ENCODE measurements at places on chromosomes 2 and 18. TPM values are rescaled to one million over a fixed set of nuclear protein-coding genes. Genes with fewer than 3 reads are reported as not detected.

HAAO gene
- total RNA-seq = not detected

C1QL2 gene
- total RNA-seq = not detected

DCC gene
- total RNA-seq = not detected

CAPN14 gene
- total RNA-seq = under 0.01 TPM

EFHD1 gene
- total RNA-seq = not detected

TBC1D8 gene
- total RNA-seq = 7.5 TPM

TEKT4 gene
- total RNA-seq = not detected

GNAL gene
- not detected for total RNA-seq

SNORC gene
- total RNA-seq = 0.18 TPM

GKN2 gene
- not detected for total RNA-seq

FAM237A gene
- total RNA-seq = not detected

CSRNP3 gene
- total RNA-seq = 3.9 TPM

PARD6G gene
- total RNA-seq = 0.71 TPM

ATP6V1C2 gene
- 0.18 TPM for total RNA-seq

IL36RN gene
- not detected for total RNA-seq

SLC16A14 gene
- 3.5 TPM for total RNA-seq
